ENCODE measurements at places on chromosomes 13 and 19.

- no peak overlapping the region for H3K27ac ChIP-seq
- no peaks in the 10 kb centered on the region for H3K27me3 ChIP-seq
- no peaks in the 10 kb centered on the region for H3K4me1 ChIP-seq
- H3K36me3 ChIP-seq = peaks cover 23% of the 10 kb centered on the region
- no peak overlapping the region for H3K4me3 ChIP-seq
These were observed 14.4 kb downstream of the CDC16 start for GRCh38 chr13:114249077-114249476.

DNA sequence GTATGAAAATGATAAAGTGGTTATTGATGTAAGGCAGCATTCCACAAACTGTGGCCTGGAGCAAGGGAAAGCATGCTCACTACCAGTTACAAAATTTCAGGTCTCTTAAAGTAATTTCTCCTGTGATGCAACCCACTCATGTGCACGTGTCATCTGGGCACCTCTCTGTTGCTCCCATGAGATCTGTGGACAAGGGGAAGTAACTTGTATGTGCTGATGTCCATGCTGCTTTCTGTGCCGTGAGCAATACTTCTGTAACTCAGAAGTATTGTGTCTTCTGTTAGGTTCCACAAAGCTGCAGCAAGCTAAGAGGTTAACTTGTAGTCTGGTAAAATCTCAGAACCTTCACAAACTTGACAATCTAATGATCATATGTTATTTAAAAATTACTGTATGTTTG, 930.0 kb upstream of the SLITRK6 start:
- H3K4me1 ChIP-seq = no peaks in the 10 kb centered on the region
- H3K27ac ChIP-seq = no peak overlapping the region
- no peak for DNase-seq
- H3K4me3 ChIP-seq = no peak overlapping the region
- H3K36me3 ChIP-seq = no peaks in the 10 kb centered on the region
- no peaks in the 10 kb centered on the region for H3K27me3 ChIP-seq

- no peak overlapping the region for H3K4me3 ChIP-seq
- H3K4me1 ChIP-seq = no peaks in the 10 kb centered on the region
- peaks cover 14% of the 10 kb centered on the region for H3K27me3 ChIP-seq
- no peak overlapping the region for H3K27ac ChIP-seq
- no peaks in the 10 kb centered on the region for H3K36me3 ChIP-seq
These were observed 108.7 kb downstream of the TEX29 start for GRCh38 chr13:111429064-111429558.

DNA sequence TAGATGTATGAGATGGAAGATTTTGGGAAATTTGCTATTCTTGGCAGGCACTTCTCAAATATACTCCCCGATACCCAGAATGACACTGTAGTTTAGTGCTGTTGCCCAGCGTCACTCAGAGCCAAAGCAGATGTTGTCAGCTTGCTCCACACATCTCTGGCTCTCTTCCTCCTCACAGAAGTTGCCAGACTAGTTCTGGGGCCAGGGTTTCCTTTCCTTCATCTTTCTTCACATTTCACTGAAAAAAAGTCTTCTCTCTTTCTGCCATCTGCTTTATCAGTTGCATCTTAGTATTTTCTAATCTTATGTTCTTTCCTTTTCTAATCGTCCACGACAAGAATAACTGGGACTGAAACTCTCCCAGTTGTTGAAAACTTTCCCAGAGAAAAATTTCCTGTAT, 251.4 kb downstream of the RGCC start:
- H3K36me3 ChIP-seq = no peaks in the 10 kb centered on the region
- DNase-seq = no peak
- H3K4me1 ChIP-seq = no peaks in the 10 kb centered on the region
- H3K27ac ChIP-seq = no peak overlapping the region

DNA sequence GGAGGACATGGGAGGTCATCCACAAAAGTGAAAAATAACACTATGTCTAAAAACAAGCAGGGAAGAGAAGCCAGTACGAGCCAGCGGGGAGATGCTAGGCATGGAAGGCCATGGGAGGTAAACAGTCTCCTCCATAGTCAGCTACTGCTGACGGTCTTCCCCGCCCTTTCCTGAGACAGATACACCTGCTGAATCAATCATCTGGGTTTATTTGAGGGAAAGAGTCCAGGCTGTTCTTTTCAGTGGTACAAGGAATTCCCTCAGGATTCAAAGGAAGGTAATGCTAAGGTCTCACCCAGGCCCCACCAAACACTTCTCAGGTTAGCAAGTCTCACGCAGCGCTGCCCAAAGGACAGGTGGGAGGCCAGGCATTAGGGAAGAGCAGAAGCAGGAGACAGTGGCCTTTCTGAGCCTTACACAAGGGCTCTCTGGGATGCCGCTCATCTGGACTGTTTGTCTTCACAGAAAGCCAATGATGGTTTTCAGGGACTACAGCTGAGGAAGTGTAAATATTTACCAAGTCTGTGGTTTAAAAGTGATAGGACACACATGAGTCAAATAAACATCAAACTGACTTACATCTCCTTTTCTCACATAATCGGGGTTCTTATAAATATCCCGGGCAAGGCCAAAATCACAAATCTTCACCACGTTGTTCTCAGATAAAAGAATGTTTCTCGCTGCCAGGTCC, 173.9 kb downstream of the FLT1 start:
- H3K27ac ChIP-seq = no peak overlapping the region
- no peaks in the 10 kb centered on the region for H3K27me3 ChIP-seq
- H3K4me1 ChIP-seq = peaks cover 14% of the 10 kb centered on the region
- DNase-seq = no peak
- H3K36me3 ChIP-seq = no peaks in the 10 kb centered on the region

DNA sequence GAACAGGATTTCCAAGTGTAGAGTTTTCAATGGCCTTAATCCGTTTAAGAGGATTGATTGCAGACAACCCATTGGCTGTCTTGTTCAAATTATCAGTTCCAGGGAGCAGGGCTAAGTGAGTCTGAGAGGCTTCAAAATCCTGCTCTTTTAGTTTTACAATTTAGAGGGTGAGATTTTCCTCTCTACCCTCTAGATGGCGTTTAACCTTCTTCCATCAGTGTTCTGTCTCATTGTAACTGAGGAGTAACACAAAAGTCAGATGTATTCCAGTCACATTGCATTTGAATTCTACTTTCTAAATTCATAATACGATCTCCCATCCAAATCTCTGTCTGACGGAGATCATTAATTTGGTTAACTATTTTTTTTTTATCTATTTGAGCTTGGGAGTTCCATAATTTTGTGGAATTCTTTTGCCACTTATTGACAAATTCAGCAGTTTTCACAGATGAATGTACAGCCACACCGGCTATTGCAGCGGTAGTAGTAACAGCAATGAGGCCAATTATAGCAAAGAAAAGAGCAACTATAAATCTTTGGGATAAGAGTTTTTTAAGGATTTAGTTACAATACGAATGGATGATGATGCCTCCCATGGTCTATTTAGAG, 7.8 kb upstream of the C19orf84 start:
- H3K36me3 ChIP-seq = peaks cover 16% of the 10 kb centered on the region
- no peak overlapping the region for H3K27ac ChIP-seq
- H3K4me3 ChIP-seq = no peak overlapping the region
- H3K27me3 ChIP-seq = no peaks in the 10 kb centered on the region

DNA sequence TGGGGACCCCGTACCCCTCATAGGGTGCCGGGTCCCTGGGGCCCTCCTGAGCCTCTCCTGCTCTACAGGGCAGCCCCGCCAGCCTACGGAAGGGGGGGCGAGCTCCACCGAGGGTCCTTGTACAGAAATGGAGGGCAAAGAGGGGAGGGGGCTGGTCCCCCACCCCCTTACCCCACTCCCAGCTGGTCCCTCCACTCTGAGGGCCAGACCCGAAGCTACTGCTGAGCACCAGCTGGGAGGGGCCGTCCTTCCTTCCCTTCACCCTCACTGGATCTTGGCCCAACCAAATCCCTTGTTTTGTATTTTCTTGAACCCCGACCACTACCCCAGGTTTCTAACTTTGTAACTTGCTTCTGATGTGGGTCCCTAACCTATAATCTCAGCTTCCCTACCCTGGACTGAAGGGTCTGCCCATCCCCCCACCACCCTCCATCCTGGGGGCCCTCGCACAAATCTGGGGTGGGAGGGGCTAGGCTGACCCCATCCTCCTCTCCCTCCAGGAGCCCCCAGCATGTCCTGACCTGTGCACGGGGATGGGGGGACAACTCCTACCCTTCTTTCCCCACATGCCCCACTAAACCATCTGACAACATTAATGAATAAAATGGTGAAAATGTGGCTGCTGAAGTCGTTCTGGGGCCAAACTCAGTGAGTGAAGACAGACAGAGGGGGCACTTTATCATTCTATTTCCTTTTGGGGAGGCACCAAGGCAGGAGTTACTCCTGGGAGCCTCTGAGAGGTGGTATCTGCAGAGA, 13.0 kb downstream of the ARHGAP33 start:
- H3K27me3 ChIP-seq = no peaks in the 10 kb centered on the region
- peaks cover 2% of the 10 kb centered on the region for H3K4me1 ChIP-seq
- no peak for DNase-seq
- no peaks in the 10 kb centered on the region for H3K36me3 ChIP-seq
- H3K4me3 ChIP-seq = no peak overlapping the region
- no peak overlapping the region for H3K27ac ChIP-seq

DNA sequence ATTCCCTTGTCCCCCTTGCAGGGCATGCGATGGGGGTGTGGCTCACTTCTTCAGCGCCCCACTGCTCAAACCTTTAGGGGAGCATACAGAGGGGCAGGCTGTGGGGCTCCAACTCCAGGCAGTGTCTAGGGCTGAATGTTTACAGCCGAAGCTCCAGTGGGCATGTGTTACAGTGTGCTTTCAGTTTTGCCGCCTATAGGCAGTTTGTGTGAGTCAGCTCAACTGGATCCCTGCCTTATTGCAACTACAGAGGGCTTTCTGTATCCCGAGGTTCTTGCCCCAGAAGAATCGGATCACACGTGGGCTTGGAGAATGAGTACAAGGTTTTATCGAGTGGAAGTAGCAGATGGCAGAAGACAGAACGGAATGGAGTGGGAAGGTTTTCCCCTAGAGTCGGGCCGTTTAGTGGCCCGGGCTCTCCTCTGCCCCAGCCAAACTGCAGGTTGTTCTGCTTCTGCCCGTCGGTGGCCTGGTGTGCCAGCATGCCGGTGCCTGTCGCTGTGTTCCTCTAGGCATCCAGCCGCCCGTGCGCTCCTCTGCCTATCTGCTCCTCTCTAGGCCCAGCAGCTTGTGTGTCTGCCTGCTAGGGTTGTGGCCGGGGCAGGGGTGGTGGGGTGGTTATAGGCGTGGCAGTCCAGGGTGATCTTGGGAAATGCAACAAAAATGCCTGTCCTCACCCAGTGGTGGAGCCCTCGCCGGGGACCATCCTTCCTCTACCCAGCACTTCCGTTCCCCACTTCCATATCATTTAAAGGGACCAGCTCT, 435.9 kb upstream of the SGCG start:
- no peak for DNase-seq
- no peaks in the 10 kb centered on the region for H3K4me1 ChIP-seq
- no peaks in the 10 kb centered on the region for H3K36me3 ChIP-seq

DNA sequence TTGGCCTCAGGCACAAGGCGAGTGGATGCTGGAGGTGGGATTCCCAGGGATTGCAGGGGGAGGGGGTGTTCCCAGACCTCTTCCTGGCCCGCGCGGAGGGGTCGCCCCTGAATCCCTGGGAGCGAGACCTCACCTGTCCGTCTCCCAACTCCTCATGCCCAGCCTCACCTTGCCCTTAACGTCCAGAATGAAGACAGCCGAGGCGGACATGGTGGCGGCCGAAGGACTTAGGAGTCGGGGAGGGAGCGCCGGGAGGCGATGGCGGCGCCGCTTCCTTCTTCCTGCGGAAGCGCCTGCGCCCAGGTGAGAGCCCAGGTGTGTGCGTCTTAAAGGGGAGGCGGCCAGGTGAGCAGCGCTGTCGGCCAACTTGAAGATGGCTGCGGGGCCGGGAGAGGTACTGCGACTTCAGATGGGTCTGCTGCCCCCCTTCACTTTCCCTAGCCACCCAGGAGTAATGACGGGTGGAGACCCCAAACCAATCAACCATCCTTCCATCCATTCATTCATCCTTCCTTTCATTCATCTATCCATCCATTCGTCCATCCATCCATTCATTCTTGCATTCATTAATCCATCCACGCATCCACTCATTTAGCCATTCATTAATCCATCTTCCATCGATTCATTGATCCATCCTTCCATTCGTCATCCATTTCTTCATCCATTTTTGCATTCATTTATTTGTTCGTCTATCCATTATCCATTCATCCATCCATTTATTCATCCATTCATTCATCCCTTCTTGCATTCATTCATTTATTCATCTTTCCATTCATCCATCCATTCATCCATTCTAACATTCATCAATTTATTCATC, at the start of gene AP1M2:
AP1M2 (minus strand) TSS at position 291 of the 817 bp plus-strand sequence; CDS start at position 210, 81 bp downstream.
- H3K4me3 ChIP-seq = no peak within 1 kb of the TSS
- no peak for DNase-seq
- peaks cover 18% of the 10 kb centered on the region for H3K4me1 ChIP-seq
- peaks cover 3% of the 10 kb centered on the region for H3K36me3 ChIP-seq
- peaks cover 23% of the 10 kb centered on the region for H3K27me3 ChIP-seq

- peak; percentile 75 for DNase-seq
- H3K4me3 ChIP-seq = no peak overlapping the region
- H3K36me3 ChIP-seq = no peaks in the 10 kb centered on the region
- peaks cover 6% of the 10 kb centered on the region for H3K27me3 ChIP-seq
- no peak overlapping the region for H3K27ac ChIP-seq
These were observed 16.2 kb upstream of the PRODH2 start for GRCh38 chr19:35828692-35829301.

DNA sequence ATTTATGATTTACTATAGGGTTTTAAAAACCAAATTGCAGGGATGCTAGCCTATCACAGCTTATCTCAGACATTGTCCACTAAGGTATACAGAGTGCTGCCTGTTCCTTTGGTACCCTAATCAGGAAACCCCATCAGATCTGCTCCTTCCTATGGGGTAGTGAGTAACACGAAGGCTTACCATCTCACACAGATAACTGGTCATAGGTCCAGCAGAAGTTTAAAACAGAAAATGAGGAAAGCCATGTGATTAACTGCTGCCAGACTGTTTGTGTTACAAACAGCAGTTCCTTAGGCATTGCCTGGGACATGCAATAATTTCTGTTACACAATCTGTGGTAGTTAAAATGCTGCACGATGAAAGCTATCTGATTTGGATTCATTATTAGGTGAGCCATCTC, 53.5 kb upstream of the ALOX5AP start:
- no peak for DNase-seq
- no peak overlapping the region for H3K4me3 ChIP-seq
- H3K27me3 ChIP-seq = peaks cover 9% of the 10 kb centered on the region
- H3K27ac ChIP-seq = no peak overlapping the region
- H3K36me3 ChIP-seq = no peaks in the 10 kb centered on the region

DNA sequence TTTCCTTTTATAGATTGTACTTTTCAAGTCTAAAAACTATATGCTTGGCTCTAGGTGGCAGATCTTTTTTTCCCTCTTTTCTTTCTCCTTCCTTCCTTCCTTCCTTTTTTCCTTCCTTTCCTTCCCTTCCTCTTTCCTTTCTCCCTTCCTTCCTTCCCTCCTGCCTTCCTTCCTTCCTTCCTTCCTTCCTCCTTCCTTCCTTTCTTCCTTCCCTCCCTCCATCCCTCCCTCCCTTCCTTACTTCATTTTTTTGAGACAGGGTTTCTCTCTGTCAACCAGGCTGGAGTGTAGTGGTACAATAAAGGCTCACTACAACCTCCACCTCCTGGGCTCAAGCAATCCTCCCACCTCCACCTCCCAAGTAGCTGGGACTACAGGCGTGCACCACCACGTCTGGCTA, 48.1 kb downstream of the F2RL3 start:
- peaks cover 3% of the 10 kb centered on the region for H3K27me3 ChIP-seq
- DNase-seq = no peak
- H3K36me3 ChIP-seq = peaks cover 6% of the 10 kb centered on the region

Data from activated naive CD8-positive, alpha-beta T cell treated with anti-CD3 and anti-CD28 coated beads, Interleukin-2, amount 10 ng/mL, durations not matched to agents 7 days and 5 days (primary cell).